ENCODE measurements at places on chromosomes 2 and 18. TPM values are rescaled to one million over a fixed set of nuclear protein-coding genes. Genes with fewer than 3 reads are reported as not detected.

SNORC gene
- 0.96 TPM for total RNA-seq

GPBAR1 gene
- 2.6 TPM for total RNA-seq

DNA sequence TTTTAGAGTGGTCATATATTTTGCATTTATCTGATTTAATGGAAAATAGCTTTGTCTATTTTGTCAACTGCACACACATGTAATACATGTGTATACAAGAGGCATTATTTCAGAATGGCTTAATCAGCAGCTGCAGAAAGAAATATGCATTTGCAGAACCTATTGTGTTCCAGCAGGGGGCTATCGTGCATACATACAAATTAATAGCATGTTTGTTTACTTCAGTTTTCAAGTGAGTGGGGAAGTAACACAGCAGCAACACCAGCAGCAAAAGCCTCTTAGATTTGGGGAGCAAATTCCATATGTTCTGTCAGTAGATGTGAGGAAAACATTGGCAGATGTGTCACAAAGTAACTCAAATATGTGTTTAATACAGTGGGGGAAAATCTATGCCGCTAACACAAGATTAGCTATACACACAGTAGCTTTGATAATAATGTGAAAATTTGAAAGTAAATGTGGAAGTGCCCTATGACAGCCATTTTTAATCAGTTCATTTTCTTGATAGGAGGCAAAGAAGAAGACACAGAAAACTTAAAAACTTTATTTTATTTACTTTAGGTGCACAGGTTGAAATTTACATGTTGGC is 218.1 kb downstream of the WDR7 start:
- no peaks in the 10 kb centered on the region for H3K4me1 ChIP-seq
- no peak for DNase-seq
- H3K4me3 ChIP-seq = no peak overlapping the region

DNA sequence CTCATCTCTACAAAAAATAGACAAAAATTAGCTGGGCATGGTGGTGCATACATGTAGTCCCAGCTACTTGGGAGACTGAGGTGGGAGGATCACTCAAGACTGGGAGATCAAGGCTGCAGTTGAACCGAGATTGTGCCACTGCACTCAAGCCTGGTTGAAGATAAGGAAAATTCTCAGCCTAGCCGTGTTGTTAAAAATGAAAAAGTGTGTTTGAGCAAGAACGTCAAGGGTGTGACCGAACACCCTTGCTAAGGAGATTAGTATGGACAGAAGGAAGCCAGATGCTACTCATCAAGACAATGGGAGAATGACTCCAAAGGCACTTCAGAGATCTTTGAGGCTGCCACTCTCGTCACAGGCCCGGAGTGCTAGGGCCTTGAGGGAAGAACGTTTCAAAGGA is 70.0 kb upstream of the NDUFV2 start:
- DNase-seq = no peak
- H3K4me1 ChIP-seq = no peaks in the 10 kb centered on the region
- no peak overlapping the region for H3K27ac ChIP-seq

DNA sequence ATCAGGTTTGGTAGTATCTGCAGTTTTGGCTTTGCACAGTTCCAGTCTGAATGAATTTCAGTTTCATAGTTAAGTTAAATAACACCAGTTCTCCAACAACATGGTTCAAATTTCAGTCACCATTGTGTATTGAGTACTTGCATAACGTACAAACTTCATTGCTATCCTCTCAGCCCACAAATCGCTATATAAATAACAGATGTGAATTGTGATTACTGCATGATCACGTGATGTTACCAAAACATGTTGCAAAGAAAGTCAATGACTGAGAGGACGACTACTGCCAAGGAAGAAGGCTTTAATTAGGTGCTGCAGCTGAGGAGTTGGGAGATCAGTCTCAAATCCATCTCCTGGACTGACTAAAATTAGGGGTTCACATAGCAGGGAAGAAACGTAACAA is 48.2 kb downstream of the COL4A4 start:
- H3K27ac ChIP-seq = no peak overlapping the region
- DNase-seq = no peak
- H3K4me3 ChIP-seq = no peak overlapping the region
- H3K36me3 ChIP-seq = no peaks in the 10 kb centered on the region
- no peaks in the 10 kb centered on the region for H3K27me3 ChIP-seq
